ENCODE measurements at places on chromosomes 3 and 15.
A peak's percentile ranks its signal among the peaks of the same experiment; 100 is the strongest.

GRCh38 chr15:45184562-45185041 is 3.2 kb downstream of the SHF start:
- no peak for DNase-seq

DNA sequence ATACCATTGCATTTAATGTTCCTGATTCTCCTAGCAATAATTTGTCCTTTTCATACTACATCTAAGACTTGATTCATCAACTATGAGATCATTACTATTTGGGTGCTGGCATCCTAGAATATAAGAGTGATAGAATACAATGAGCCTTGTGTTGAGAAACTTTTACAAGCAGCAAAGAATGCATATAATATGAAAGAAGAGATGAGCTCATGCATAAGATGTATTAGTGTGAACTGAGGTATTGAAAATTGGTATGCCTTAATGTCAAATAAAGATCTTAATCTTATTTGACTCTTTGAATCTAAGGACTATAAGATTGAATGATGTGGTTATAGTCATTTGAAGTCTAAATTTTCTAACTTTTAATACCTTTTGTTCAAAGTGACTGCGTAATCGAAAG is 220.0 kb upstream of the ARHGEF26 start:
- peak; percentile 6 for DNase-seq

DNA sequence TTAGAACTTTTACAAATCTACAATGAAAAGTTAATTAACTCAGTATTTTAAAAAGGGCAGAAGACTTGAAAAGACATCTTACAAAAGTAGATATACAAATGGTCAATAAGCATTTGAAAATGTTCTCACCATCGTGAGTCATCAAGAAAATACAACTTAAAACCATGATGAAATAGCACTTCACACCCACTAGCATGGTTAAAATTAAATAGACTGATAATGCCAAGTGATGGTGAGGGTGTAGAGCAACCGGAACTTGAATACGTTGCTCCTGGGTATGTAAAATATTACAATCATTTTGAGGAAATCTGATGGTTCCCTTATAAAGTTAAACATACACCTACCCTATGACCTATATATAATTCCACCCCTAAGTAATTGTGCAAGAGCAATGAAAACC is 319.8 kb upstream of the UMPS start:
- DNase-seq = no peak

DNA sequence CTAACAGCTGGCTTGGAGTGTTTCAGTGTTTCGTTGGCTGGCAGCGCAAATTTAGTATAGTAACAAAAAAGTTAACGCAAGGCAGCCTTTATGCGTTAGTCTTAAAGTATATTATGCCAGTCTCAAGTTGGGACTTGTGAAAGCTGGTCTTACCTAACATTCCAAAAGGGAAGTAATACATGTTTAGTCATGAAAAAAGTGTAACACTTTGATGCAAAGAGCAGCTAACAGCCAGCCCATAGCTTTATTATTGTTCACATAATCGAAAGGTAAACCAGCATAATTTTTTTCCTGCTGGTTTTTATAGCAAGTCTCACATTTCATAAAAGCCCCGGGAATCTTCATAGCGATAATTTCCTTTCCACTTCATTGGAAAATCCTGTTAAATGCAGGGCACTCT is 2.4 kb upstream of the GPR87 start:
- DNase-seq = no peak

DNA sequence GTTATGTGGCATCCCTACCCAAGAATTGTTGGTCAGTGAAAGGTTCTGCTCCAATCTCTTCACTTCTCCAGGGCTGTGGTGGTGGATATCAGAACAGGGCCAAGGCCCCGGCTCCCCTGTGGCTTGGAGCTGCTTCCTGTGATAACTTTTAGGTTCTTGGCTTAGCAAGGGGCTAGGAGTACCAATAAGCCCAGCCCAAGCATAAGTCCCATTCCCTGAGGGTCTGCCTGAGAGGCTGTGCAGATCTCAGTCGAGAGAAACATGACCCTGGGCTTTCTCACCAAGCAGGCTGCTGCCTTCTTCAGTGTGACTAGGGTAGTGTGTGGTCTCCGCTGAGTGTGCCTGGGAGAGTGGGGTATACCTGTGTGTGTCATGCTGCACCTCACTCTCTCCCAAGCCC is 7.1 kb downstream of the CLK3 start:
- DNase-seq = no peak

GRCh38 chr3:25962255-25962654 is 172.4 kb downstream of the OXSM start:
- DNase-seq = no peak

GRCh38 chr3:71709908-71710511 is 15.2 kb downstream of the EIF4E3 start:
- no peak for DNase-seq

DNA sequence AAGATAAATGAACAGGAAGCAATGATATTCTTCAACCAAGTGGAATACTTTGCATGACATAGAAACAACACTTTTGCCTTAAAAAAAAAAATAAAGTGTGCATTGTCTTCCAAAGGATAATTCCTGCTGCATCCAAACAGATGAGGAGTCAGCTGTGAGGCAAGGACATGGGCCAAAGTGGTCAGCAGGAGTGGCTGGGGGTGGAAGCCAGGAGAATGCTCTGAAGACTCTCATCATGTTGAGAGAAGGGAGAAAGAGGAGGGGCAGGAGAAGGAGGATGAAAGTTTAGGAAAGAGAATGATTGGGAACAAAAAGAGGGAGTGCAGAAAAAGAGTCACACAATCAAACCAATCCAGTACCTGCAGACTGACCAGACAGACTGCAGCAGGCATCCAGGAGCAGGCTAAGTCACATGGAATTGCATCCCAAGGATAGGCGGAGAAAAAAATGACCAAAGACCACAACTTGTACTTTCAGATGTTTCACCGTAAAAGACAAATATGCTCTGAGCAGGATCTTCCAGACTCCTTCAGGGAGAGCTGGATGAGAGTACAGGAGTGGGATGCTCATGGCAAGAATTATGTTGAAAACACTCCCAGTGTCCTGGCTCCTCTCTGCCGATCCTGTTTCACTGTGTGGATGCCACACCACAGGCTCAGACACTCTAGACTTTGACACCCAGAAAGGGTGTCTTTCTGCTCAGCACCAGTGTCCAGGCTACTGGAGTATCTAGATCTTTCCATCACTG is 11.9 kb downstream of the ABI3BP start:
- DNase-seq = no peak

- DNase-seq = no peak
Observed at GRCh38 chr15:25727867-25728600, 135.1 kb downstream of the ATP10A start.

DNA sequence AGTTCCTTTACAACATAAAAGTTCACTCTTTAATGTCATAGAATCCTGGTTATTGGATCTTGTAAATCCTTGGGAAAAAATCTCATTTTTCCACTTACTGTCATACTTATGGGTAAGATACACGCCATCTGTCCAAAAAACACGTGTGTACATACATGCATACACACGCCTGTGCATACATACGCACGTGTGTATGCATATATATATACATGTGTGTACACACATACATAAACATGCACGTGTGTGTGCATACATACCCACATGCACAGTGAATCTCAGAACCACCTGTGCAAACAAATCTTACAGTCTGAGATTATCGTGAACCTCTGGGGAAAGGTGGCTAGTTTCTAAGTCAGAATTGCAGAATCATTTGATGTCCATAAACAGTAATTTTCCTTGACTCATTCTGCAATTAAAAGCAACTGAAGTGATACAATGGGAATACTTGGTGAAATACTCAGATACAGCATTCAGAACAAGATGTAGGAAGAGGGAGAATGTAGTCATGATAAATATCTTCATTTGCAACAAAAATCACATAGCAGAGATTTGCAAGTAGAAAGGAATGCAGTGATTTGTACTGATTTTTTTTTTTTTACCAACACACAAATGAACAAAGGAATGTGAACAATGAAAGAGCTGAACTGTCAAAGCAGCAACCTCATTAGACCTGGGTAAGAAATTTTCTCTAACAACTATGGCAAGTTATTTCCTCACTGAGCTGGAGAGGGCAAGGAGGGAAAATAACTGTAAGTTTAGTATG is 160.6 kb upstream of the POU1F1 start:
- no peak for DNase-seq

DNA sequence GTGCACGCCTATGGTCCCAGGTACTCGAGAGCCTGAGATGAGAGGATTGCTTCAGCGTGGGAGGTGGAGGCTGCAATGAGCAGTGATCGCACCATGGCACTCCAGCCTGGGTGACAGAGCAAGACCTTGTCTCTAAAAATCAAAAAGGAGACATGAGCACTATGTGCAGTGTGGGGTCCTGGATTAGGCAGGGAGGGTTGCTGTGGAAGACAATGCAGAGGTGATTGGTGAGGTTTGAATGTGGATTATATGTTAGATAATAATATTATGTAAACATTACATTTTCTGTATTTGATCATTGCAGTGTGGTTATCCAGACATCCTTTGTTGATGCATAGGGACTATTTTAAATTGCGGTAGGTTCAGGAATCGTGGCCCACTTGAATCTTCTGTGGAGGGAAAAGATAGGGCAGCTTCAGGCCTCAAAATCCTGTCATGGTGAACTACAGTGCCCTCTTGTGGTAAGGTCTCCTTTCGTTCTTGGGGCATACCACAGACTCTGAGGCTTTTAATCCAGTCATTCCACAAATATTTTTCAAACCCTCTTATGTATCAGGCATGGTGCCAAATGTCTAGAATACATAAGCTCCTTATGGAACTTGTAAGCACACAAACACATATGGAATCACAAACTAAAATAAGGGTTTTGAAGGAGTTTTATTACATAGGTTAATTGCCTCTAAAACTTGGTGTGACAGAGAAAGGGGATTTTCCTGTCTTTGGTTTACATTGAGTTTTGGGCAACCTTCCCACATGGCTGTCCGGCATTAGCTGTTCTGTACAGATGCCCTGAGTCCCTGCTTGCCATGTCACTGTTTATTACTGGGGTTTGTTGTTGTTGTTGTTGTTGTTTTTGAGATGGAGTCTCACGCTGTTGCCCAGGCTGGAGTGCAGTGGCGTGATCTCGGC is 37.7 kb downstream of the GPD1L start:
- peak; percentile 76 for DNase-seq

- peak; percentile 3 for DNase-seq
Observed at GRCh38 chr15:48062148-48062872, 58.5 kb upstream of the SLC24A5 start.

DNA sequence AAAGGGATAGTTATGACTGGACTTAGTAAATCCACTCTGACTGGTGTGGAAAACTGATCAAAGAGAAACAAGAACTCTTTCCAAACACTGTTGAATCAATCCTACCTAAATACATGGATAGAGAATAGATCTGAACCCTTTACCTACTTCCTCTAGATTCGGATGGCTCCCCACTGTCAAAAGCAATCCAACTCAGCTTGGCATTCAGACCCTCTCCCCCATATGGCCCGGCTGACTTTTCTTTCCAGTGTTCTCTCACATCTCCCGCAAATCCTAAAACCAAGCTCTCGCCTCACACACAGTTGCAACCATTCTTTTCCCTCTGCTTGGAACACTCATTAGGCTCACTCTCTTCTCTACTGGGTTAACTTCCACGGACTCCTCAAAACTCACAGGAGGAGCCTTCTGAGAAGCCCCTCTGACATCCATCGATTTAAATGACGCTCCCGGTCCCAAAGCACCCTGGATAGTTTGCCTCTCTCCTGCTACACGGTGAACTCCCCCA is 639 bp downstream of the SPICE1 start:
- no peak for DNase-seq

GRCh38 chr3:48798998-48799397 is 48.7 kb downstream of the PRKAR2A start:
- DNase-seq = no peak

GRCh38 chr3:37417297-37418082 is 243.1 kb upstream of the LRRFIP2 start:
- no peak for DNase-seq

DNA sequence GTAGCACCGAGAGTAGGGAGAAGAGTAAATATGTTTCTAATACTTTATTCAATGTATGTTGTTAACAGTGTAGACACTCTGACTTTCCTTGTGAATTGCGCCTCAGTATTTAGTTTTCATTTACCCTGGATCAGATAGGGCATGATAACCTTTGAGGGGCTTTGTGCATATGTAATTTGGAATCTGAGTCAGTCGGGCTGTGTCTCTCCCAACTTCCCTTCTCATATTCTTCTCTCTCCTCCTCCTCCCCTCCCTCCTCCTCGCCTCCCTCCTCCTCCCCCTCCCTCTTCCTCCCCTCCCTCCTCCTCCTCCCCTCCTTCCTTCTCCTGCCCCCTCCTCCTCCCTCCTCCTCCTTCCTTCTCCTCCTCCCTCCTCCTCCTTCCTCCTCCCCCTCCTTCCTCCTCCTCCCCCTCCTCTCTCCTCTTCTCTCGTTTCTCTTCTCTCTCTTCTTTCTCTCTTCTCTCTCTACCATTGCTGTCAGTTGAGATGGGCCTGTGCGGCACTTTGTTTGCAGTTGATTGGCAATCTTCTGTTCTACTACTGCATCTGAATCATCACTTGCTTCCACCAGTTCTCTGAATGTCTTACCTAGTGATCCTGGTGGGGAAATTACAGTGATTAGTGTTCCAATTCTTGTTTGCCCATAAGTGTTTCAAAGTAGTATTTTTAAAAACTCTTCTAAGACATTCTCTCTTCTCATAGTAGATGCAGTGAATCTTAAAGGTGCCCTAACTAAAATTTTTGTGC is 162.3 kb downstream of the PGPEP1L start:
- DNase-seq = no peak

GRCh38 chr3:156769721-156770654 is 56.2 kb upstream of the LEKR1 start:
- DNase-seq = no peak

DNA sequence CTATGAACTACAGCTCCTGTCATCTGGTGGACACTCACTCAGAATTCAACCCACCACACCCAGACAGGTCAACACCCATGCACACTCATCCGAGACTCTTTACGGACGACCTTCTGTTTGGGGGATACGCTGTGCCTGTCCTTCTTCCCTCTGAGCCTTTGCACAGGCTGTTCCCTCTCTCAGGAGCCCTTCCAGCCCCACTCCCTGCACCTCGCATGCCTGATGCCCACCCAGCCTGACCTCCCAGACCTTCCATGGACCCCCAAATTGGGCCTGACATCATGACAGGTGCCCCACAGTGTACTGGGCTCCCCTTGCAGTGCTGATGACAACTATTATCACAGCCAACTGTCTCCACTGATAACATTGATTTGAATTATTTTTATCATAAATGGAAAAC is 135.8 kb downstream of the NSMCE3 start:
- no peak for DNase-seq

DNA sequence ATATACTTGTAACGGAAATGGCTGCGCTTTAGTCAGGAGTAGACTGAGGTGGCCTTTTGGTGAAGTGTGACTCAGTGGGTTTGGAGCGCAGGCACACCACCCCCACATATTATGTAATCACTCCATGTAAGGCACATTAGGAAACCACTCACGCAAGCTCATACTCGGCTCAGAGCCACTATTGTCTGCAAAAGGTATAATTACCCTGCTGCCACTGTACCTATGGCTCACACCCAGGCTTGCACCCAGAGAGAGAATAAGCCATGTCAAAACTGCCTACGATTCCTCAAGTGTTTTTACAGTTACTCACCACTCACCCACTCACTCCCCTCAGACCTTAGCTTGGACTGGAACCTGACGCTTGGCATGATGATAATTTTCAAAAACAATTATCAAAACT is 611.9 kb upstream of the CCDC54 start:
- no peak for DNase-seq

All from SW 1271 (cell line).